ENCODE measurements at places on chromosomes 3 and 15. TPM values are rescaled to one million over a fixed set of nuclear protein-coding genes. Genes with fewer than 3 reads are reported as not detected.

GOLGA6L7 gene
- total RNA-seq, result not detected

ADAMTSL3 gene
- total RNA-seq, result 0.53 TPM

NEK10 gene
- total RNA-seq, result 0.88 TPM

PIK3R4 gene
- total RNA-seq, result 23.1 TPM

DAZL gene
- total RNA-seq, result not detected

Measured in A549 treated with CORT108297 at 1 μM for 4 hours (cell line).